ENCODE measurements at places on chromosomes 7 and 10.

DNA sequence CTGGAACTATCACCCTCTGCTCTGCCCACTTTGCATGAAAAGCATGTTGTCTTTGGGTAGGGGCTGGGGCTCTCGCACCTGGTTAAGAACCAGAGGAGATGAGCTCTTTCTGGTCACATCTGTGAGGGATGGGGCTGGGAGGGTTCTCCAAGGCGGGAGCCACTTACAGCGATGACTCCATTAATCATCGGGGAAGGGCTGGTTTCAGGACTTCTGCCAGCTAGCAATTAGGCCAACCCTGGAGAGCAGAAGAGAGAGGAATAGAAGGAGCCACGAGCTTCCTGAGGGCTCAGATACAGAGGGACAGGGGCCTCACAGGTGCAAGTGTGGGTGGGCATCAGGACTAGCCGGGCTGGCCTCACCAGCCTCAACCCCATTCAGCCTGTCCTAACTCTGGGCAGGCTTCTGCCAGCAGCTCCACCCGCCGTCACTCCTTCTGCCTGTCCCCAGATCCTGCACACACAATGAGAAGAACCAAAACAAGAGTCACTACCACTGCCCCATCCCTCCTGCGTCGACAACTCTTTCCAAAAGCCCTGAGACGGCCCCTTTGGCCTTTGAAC is 8.4 kb downstream of the AQP1 start:
- DNase-seq, result no peak

GRCh38 chr7:28889290-28889689 is 68.8 kb downstream of the TRIL start:
- DNase-seq, result no peak

DNA sequence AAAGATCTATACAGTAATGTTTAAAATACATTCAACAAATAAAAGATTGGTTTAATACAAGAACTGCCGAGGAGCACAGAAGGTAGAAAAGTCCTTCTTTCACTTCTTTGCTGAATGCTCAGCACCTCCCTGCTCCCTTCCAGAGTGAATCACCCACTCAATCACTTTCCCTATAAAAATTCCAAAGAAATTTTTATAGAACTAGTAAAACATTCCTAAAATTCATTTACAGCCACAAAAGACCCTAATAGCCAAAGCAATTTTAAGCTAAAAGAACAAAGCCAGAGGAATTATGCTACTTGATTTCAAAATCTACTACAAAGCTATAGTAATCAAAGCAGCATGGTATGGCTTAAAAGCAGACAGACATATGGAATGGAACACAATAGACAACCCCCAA is 320.9 kb downstream of the PCLO start:
- no peak for DNase-seq

- DNase-seq, result no peak
Measured at GRCh38 chr7:96187735-96188134, 134.2 kb downstream of the SLC25A13 start.

DNA sequence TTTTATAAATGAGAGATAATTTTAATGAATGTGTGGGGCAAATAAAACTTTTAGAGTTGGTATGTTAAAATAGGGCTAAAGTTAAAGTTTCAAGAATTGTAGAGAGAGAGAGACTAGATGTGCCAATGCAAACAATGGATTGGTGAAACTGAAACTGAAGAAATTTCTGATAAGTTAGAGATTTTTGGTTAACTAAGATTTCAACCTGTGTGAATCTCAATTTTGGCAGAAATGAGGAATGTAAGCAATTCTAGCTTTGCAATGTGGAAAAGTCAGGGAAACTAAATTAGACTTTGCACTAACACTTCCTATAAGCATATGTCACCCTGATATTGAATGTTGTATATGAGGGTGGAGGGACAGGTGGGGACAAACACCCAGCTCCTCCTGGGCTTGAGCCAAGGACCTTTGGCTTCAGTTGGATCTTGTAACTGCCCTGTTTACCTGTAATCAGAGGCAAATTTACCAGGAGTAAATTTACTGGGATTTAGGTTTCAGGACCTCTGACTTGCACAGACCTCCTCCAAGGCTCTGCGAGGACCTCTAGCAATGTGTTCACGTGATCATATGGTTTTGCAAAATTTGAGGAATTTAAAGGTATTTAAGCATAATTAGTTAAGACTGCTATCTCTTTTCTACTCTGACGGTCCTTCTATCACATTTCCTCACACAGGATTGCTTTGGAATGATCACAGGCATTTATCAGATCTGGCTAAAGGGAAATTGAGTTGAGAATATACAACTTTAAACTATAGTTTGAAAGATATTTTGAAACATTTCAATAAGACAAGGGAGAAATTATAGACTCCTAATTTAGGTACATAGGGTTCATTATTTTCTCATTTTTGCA is 33.1 kb upstream of the RPA3 start:
- no peak for DNase-seq

All from left lung (tissue), 14 donors.